ENCODE measurements at places on chromosomes 5 and 9. TPM values are rescaled to one million over a fixed set of nuclear protein-coding genes. Genes with fewer than 3 reads are reported as not detected.
A peak's percentile ranks its signal among the peaks of the same experiment; 100 is the strongest.

GRCh38 chr9:94029932-94030317 is 54.3 kb upstream of the PTPDC1 start:
- ATAC-seq = no peak

DNA sequence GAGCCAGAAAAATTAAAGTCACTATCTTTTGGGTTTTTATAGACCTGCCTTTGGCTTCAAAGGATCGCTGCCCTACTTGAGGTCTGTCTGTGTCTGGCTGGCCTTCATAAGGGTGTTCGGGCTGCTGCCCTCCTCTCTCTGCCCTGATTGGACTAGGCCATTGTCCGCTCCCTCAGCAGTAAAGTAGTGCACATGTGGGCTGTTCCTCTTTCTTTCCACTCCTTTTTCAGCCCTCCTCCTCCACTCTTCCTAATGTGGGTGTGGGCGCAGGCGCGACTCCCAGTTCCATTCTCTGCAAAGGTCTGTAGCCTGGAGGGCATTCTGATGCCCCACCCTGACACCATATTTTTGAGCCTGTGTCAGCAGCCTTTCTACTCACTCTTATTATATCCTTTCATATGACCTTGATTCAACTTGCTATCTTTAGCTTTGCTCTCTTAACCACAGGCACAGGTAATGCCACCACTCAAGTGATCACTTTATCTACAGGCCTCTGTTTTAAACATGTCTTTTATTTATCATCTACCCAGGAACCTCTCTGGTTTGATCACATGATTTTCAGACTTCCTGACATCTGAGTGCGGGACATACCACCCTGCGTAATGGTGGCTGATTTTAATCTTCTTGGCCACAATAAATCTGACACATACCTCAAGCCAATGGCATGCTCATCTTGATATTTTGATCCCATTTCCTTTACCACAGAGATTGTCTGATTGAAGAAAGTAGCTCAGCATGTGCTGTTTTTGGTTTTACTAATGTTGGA is 144.5 kb downstream of the AOPEP start:
- ATAC-seq = peak; percentile 61

GRCh38 chr9:97632248-97632984 is 752 bp downstream of the TSTD2 start:
- ATAC-seq = peak; percentile 11

The EQTN gene
- not detected for total RNA-seq

The C6 gene
- not detected for total RNA-seq

The GDA gene
- not detected for total RNA-seq

GRCh38 chr9:135221951-135222631 is 134.6 kb downstream of the OLFM1 start:
- no peak for ATAC-seq

The LPAR1 gene
- not detected for total RNA-seq

The ACO1 gene
- 11.8 TPM for total RNA-seq

GRCh38 chr5:76455531-76456133 is 52.5 kb downstream of the IQGAP2 start:
- peak; percentile 7 for ATAC-seq

- no peak for ATAC-seq
These were observed 268.6 kb upstream of the PTGER4 start for GRCh38 chr5:40410964-40411635.

Measured in activated T-helper 17 cell treated with anti-CD3 and anti-CD28 coated beads, Interleukin-2, amount 50 U/mL, for 72 hours (primary cell).